ENCODE measurements at places on chromosomes 7 and 10. TPM values are rescaled to one million over a fixed set of nuclear protein-coding genes. Genes with fewer than 3 reads are reported as not detected.

- no peak for DNase-seq
Observed at GRCh38 chr10:8037941-8038894, 16.3 kb upstream of the GATA3 start.

GRCh38 chr7:143222782-143223181, 945 bp downstream of the TAS2R40 start:
- DNase-seq: no peak

DNA sequence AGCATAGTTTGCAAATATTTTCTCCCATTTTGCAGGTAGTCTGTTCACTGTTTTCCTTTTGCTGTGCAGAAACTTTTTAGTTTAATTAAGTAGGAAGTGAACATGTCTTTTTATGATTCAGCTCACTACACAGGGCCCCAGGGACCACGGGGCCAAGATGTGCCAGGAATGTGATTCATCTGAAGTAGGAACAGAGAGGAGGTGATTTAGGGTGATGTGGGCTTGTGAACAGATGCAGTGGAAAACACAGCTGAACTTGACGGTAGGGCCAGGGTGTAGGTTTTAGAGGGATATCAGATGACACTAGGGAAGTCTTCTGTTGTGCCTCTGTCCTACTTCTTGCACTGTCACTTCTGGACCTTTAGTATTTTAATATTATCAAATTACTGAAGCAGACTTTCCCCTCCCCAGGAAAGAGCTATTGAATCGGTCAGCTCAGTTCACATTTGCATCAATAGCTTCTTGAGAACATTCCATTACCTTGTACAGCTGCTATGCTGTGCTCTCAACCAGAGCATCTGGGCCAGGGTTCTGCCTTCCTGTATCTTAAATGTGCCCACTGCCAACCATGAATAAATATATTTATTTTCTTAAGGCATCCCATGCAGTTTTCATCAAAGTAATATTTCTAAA, 96.9 kb downstream of the OSBPL3 start:
- no peak for DNase-seq

GRCh38 chr10:3472287-3473051, 299.9 kb upstream of the PITRM1 start:
- no peak for DNase-seq

GRCh38 chr7:98078197-98078870, 28.3 kb upstream of the LMTK2 start:
- no peak for DNase-seq

DNA sequence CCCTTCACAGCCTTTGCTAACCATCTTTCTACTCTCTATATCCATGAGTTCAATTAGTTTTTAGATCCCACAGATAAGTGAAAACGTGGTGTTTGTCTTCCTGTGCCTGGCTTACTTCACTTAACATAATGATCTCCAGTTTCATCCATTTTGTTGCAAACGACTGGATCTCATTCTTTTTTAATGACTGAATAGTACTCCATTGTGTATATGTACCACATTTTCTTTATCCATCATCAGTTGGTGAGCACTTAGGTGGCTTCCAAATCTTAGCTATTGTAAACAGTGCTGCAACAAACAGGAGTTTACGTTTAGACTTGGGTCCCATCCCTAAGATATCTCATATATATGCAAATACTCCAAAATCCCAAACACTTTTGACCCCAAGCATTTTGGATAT, 9.1 kb downstream of the CDC123 start:
- no peak for DNase-seq

DNA sequence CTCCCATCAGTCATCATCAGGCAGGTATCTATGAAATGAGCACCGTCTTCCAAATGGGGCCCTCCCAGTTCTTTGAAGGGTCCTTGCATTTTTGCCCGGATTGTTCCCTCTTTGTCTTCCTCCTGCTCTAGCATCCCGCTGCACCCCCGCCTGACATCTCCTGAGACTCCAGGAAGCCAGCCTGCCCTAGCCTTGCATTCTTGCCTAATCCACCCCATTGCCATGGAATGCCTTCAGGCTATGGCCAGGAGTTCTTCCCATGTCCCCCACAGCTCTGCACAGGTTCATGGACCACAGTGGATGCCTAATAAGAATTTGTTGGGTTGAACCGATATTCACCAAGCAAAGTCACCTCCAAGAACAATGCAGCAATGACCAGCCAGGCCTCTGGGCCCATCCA, 62.1 kb downstream of the ZMIZ1 start:
- no peak for DNase-seq

GRCh38 chr7:13727279-13727678, 262.2 kb downstream of the ETV1 start:
- DNase-seq: no peak

DNA sequence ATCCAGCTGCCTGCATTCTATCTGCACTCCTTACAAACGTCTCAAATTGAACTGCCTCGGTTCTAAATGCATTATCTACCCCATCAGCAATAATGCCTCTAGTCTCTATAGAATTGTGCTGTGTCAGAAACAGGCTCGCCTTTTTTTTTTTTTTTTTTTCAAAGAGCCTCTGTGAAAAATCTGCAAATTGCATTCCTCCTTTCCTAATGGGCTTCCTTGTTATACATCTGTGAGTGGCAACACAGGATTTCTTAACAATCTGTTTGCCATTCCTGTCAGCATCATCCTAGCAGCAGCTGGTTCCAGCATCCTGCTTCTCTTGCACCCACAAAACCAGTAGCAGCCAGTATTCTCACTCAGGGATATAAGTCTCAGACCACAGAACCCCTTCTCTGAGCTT, 413.5 kb upstream of the SEMA3D start:
- no peak for DNase-seq

GRCh38 chr10:34104829-34105572, 710.1 kb downstream of the PARD3 start:
- no peak for DNase-seq

GRCh38 chr10:6194311-6194710, 8.4 kb upstream of the PFKFB3 start:
- no peak for DNase-seq

DNA sequence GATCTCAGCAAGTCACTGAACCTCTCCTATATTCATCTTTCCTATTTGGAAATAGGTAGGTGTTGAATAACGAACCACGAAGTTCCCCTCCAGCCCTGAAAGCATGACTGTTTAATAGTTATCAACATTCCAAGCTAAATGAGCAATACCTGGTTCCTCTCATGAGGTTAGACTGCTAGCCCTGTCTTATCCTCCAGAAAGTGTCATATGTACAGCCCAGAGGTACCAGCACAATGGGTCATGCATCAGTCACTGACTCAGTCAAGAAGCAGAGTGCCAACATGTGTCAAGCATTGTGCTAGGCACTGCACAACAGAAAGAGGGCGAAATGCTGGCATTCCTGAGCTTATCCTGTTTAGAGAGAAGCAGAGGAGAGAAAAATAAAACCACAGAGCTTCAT, 70.0 kb downstream of the AMPH start:
- DNase-seq: no peak

- no peak for DNase-seq
Observed at GRCh38 chr10:77877441-77878344, 48.9 kb downstream of the DLG5 start.

- DNase-seq: no peak
Observed at GRCh38 chr7:45140827-45141226, 16.8 kb upstream of the RAMP3 start.

DNA sequence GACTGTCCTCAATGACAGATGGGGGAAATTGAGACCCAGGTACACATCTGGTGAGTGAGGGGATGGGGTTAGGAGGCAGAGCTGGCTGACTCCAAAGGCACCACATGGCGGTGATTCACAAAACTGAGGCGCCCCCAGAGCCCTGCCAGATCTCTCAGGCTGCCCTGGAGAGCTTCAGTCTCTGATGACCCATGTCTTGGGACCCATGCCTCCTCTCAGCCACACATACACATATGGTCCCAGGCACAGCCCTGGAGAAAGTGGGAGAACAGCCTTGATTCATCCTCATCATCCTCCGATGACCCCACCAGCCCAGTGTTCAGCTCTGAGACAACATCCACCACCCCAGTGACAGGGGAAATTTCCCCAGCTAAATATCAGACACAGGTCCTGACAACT, 426.0 kb downstream of the RPS24 start:
- no peak for DNase-seq

GRCh38 chr7:54995610-54996363, 23.0 kb upstream of the EGFR start:
- no peak for DNase-seq

GRCh38 chr7:105325216-105325904, 63.4 kb downstream of the SRPK2 start:
- DNase-seq: no peak

- no peak for DNase-seq
Observed at GRCh38 chr7:30757342-30757692, 5.4 kb downstream of the INMT start.

DNA sequence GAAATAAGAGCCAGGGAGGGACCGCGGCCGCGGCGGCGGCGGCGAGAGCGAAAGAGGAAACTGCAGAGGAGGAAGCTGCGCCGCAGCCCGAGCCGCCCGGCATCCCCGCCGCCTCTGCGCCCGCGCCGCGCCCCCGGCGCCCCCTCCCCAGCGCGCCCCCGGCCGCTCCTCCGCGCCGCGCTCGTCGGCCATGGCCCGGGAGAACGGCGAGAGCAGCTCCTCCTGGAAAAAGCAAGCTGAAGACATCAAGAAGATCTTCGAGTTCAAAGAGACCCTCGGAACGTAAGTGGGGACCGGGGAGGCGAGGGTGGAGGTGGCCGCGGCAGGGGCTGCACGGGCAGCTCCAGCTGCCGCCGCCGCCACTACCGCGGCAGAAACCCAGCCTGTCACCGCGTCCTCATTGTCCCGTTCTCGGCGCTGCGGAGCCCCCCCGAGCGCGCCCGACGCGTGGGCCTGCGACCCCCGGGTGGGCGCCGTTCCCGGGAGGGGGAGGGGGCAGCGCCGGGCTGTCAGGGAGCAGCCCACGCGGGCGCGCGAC, 351 bp downstream of the CAMK1D start:
- peak; percentile 50 for DNase-seq

- DNase-seq: no peak
Observed at GRCh38 chr7:43113622-43114457, 1.4 kb downstream of the HECW1 start.

DNA sequence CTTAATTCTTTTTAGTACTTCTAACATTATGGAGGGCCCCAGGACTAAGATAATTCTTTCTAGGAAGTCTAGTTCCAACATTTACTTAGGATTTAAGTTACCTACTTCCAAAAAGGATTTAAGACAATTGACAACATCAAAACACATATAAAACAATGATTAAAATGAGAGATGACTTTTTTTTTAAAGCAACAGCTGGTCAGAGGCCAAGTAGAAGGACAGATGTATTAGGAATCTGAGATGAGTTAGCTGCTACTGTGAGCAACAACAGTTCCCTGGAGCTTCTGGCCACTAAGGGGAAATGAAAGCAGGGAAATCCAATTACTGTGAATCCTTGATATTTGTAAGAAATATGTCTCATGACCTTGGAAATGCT, 222.3 kb downstream of the PHTF2 start:
- no peak for DNase-seq

Gene SHTN1
- 26.1 TPM for total RNA-seq

Gene ADAM22
- 2.0 TPM for total RNA-seq

Gene TUBAL3
- total RNA-seq: 75.2 TPM

Gene GARIN1A
- 8.3 TPM for total RNA-seq

Gene CTAGE6
- total RNA-seq: 1.5 TPM

Data from Peyer's patch (tissue), 4 donors.